ENCODE measurements at places on chromosomes 5 and 9. TPM values are rescaled to one million over a fixed set of nuclear protein-coding genes. Genes with fewer than 3 reads are reported as not detected.

CYFIP2 gene
- 379 TPM for total RNA-seq

PNPLA7 gene
- 3.0 TPM for total RNA-seq

S1PR3 gene
- total RNA-seq = 0.82 TPM

BTNL8 gene
- not detected for total RNA-seq

PCDHGC3 gene
- 0.07 TPM for total RNA-seq

LIX1 gene
- not detected for total RNA-seq

TLR4 gene
- total RNA-seq = 0.11 TPM

SLC46A2 gene
- total RNA-seq = not detected

PCDHB8 gene
- total RNA-seq = not detected

Data from T-helper 2 cell treated with Interferon-gamma antibody and Interleukin-4, amounts not matched to agents 100 ng/mL and 5 ng/mL, for 36 hours (primary cell).